ENCODE measurements at places on chromosomes 2 and 18.

- peak overlapping the region; percentile 71 for H3K27ac ChIP-seq
- no peak overlapping the region for H3K4me3 ChIP-seq
- peaks cover 77% of the 10 kb centered on the region for H3K36me3 ChIP-seq
- DNase-seq = no peak
These were observed 78.2 kb upstream of the ITGB6 start for GRCh38 chr2:160278101-160278878.

DNA sequence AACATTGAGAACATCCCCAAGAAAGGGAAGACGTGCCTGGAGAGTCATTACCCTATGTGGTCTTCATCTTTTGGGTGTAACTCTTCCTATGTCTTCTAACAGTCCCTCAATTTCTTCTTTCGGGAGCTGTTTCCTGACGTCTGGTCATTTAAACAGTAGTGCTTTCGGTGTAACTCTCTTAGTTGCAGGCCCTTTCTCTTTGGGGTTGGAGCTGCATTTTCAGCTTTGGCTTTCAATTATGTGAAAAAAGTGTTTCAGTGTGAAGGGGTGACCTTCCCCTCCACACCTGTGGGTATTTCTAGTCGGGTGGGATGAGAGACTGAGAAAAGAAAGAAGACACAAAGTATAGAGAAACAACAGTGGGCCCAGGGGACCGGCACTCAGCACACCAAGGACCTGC is 105.9 kb downstream of the CERS6 start:
- DNase-seq = no peak
- no peak overlapping the region for H3K27ac ChIP-seq
- H3K27me3 ChIP-seq = no peaks in the 10 kb centered on the region
- H3K4me1 ChIP-seq = peaks cover 12% of the 10 kb centered on the region

- H3K36me3 ChIP-seq = no peaks in the 10 kb centered on the region
- peaks cover 8% of the 10 kb centered on the region for H3K27me3 ChIP-seq
- H3K27ac ChIP-seq = no peak overlapping the region
- H3K4me1 ChIP-seq = peaks cover 7% of the 10 kb centered on the region
- no peak for DNase-seq
These were observed 49.2 kb downstream of the BCL2L11 start for GRCh38 chr2:111169924-111170323.

DNA sequence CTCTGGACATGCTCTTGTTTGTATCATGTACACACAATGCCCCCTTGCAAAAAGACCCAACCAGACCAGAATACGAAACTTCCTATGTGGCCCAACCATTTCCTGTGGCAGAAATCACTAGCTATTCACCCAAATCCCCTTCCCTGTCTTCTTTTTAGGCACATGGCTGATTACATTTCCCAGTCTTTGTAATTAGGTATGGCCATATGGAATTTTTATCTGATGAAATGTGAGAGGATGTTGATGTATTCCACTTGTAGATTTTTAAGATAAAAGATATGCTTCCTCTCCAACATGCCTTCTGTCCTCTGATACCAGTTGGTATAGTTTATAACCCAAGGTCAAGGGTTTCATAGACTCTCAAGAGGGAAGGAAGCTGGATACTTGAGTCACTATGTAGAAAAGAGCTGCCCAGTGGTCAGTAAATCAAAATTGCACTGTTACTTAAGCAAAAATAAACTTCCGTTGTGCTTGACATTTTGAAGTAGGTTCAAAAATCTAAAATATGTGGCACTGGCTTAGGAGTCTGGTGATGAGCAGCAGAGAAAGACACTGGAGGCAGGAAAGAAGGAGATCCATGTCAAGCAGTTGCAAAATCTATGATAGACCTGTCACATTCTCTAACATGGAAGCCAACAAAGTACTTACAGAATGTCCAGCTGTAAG is 297.4 kb downstream of the SMAD2 start:
- H3K4me1 ChIP-seq = no peaks in the 10 kb centered on the region
- H3K4me3 ChIP-seq = no peak overlapping the region
- no peak for DNase-seq
- no peaks in the 10 kb centered on the region for H3K36me3 ChIP-seq
- no peaks in the 10 kb centered on the region for H3K27me3 ChIP-seq

- H3K4me1 ChIP-seq = no peaks in the 10 kb centered on the region
- no peaks in the 10 kb centered on the region for H3K27me3 ChIP-seq
- no peak for DNase-seq
- H3K36me3 ChIP-seq = no peaks in the 10 kb centered on the region
These were observed 488.7 kb downstream of the ARHGAP15 start for GRCh38 chr2:143617803-143618415.

- no peaks in the 10 kb centered on the region for H3K27me3 ChIP-seq
- DNase-seq = no peak
- no peak overlapping the region for H3K27ac ChIP-seq
- 0 out of 2 replicates have a peak, but pooled peaks cover 1% of the 10 kb centered on the region for H3K4me1 ChIP-seq
- H3K36me3 ChIP-seq = no peaks in the 10 kb centered on the region
- H3K4me3 ChIP-seq = no peak overlapping the region
These were observed 12.6 kb upstream of the FIGN start for GRCh38 chr2:163748420-163748819.

GRCh38 chr2:74982577-74982976 is 24.1 kb downstream of the POLE4 start:
- H3K4me1 ChIP-seq = no peaks in the 10 kb centered on the region
- H3K4me3 ChIP-seq = no peak overlapping the region
- H3K27ac ChIP-seq = no peak overlapping the region
- no peaks in the 10 kb centered on the region for H3K36me3 ChIP-seq
- DNase-seq = no peak

GRCh38 chr2:192500550-192501200 is 305.9 kb upstream of the TMEFF2 start:
- no peak overlapping the region for H3K27ac ChIP-seq
- H3K4me1 ChIP-seq = peaks cover 15% of the 10 kb centered on the region
- H3K27me3 ChIP-seq = 0 out of 2 replicates have a peak, but pooled peaks cover 3% of the 10 kb centered on the region
